A549 treated with CORT108297 at 1 μM for 4 hours (cell line): ENCODE measurements at places on chromosomes 3 and 15. TPM values are rescaled to one million over a fixed set of nuclear protein-coding genes. Genes with fewer than 3 reads are reported as not detected.

Gene ACAD11
- total RNA-seq: 4.6 to 7.9 TPM (median 5.2 TPM) in 5 replicates

Gene CPN2
- not detected in 5 replicates for total RNA-seq

Gene CFAP92
- total RNA-seq: 0.06 TPM in 1 of 5 replicates, not detected in the others

Gene STIMATE
- 5.8 to 9.2 TPM (median 7.7 TPM) in 5 replicates for total RNA-seq

Gene NR2F2
- total RNA-seq: 23.2 to 26.3 TPM (median 24.2 TPM) in 5 replicates

Gene STARD9
- 1.2 to 1.9 TPM (median 1.7 TPM) in 5 replicates for total RNA-seq

Gene PPP1R14D
- total RNA-seq: 0.10 to 0.28 TPM in 2 of 5 replicates, not detected in the others

Gene RBP2
- total RNA-seq: not detected in 5 replicates

Gene NUP210
- 29.5 to 42.6 TPM (median 40.7 TPM) in 5 replicates for total RNA-seq

Gene IL16
- 0.07 to 0.25 TPM (median 0.17 TPM) in 3 of 5 replicates, not detected in the others for total RNA-seq

Gene SMC4
- total RNA-seq: 82.8 to 109 TPM (median 96.8 TPM) in 5 replicates

Gene STRA6
- total RNA-seq: 49.3 to 82.9 TPM (median 77.0 TPM) in 5 replicates

Gene CPA3
- not detected in 5 replicates for total RNA-seq

Gene RAB6B
- 0.96 to 2.7 TPM (median 2.0 TPM) in 5 replicates for total RNA-seq

Gene GOLGA8S
- total RNA-seq: 0.13 to 0.18 TPM (median 0.16 TPM) in 5 replicates
